ENCODE measurements at places on chromosomes 1 and 21.

GRCh38 chr1:180934563-180934962 is 21.9 kb downstream of the KIAA1614 start:
- no peak for DNase-seq

DNA sequence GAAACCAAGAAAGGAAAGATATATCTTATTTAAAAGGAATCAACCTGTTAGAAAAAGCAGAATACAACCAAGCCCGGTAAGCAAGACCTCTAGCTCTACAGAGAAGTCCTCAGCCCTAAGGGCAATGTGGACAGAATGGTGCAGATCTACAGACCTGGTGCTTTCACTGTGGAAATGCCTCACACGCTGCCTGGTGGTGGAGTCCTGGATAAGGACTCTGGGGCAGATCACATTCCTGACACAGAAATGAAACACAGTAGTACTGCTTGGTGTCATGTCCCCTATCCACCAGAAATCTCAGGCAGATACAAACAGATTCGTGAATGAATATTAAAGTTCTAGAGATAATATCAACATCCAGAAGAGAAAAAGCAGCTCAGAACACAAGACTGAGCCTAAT is 6.8 kb downstream of the CNN3 start:
- DNase-seq, result no peak

DNA sequence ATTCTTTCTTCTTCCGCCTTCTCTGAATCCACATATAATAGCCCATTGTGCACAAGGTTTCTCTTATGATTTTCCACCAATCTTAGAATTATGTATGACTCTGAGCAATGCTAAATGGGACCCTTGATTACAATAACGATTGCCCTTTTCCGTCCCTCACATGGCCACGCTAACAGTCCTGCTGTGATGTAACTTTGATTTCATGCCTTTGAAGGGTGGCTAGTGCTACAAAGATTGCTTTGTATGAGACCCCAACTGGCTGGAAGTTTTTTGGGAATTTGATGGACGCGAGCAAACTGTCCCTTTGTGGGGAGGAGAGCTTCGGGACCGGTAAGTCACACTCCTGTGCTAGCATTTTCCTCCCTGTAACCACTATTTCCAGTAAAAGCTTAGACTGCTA is 45.3 kb downstream of the PGM1 start:
- DNase-seq, result no peak

GRCh38 chr1:199688133-199688676 is 339.3 kb upstream of the NR5A2 start:
- DNase-seq, result no peak

DNA sequence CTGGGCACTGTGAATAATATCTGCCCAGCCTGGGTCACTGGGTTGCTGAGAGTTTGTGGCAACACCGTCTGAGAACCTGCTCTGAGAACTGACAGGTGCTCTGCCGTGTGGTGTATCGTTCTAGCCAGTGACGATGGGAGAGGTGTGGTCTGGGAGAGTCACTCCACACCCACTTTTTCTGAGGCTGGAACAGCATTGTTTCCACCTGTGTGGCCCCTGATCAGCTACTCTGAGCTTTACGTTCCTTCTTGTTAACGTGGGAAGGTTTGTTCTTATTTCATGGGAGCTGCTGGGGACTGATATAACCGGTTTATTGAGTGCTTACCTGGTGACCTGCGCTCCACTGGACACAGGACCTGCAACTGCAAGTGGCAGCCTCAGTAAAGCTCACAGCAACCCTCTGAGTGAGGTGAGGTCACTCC is 34.8 kb upstream of the TENT5C start:
- DNase-seq, result no peak

DNA sequence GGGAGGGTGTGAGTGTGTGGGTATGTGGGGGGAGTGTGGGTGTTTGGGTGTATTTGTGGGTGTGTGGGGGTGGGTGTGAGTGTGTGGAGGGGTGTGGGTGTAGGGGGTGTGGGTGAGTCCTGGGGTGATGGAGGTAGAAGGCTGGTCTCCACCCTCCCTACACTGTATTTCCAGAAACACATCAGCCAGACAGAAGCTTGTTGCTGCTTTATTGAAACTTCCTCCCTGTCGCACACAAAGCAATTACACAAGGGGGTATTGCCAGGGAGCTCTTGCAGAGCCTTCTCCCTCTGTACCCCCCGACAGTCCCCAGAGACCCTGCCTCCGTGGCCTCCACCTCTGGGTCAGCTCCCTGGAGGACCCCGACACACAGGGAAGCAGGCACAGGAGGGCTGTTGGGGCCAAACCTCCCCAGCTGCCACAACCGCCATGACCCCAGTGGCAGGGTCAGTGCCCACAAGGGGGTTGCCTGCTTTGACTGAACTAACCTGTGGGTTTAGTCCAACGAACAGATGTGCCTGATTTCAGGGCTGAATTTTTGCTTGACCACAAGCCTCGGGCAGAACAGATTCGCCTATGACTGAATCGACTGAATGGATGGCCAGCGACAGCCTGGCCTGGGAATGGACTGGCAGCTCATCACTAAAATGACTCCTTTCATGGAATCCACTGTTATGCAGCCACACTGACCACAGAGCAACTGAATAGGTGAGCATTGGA is 9.1 kb upstream of the MATN1 start:
- no peak for DNase-seq

- DNase-seq, result no peak
Measured at GRCh38 chr1:198850196-198850595, 211.4 kb downstream of the PTPRC start.

- no peak for DNase-seq
Measured at GRCh38 chr1:16254263-16254928, 17.4 kb upstream of the CPLANE2 start.

- no peak for DNase-seq
Measured at GRCh38 chr1:216814576-216815259, 91.5 kb upstream of the ESRRG start.

DNA sequence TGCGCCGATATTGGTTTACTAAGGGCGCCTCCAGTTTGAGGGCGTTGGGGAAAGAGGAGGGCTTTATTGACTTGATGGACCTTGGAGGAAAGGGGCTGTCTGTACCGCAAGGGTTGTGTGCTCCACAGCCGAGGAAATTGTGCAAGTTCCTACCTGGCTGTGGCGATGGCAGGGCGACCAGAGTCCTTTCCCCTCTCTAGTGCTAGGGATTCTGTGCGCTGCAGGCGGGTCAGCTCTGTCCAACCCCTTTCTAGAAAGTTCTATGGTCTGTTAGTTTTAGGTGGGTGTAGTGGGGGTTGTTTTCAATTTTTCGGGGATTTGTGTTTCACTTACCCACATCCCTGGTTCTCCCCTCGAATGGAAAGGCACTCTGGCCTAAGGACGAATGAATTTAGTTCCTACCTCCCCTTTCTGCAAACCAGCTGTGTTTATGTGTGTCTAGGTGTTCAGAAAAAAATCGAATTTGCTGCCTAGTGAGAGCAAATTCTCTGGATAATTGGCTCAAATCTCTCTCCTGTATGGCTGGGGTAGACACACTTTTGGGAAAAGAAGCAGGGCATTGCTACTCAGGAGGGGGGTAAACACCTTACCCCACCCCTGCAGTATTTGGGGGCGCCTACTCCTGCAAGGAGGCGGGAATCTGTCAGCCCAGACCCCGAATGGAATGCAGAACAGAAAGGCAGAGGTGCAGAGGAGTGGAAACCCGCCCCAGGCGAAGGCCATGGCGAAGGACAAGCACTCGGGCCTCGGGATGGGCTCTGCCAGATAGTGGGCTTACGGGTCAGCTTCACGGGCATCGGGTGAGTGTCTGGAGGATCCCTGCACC is 2.0 kb downstream of the DMBX1 start:
- DNase-seq, result no peak

- DNase-seq, result peak; percentile 79
Measured at GRCh38 chr1:202810615-202811295, at the start of gene PCAT6. TSS of gene PCAT6 (plus strand) at chr1:202810954.

DNA sequence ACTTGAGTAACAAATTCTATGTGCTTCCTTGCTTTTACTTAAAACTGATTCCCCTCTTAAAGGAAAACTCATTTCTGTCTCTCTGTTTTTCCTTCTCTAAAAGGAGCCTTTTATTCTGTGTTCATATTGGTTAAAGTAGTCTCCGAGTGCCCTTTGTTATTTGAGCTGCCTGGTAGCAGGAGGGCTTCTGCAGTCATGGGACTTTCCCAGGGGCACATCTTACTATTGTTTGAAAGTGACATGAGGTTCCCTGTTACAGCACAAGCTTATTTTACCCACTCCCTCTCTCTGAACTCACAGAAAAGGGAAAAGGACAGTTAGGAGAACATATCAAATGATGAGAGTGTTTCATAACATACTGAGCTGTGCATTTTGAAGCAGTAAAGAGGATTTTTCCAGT is 58.1 kb upstream of the ANGPTL1 start:
- DNase-seq, result no peak

GRCh38 chr1:31568895-31569595 is 7.3 kb upstream of the TINAGL1 start:
- DNase-seq, result no peak

DNA sequence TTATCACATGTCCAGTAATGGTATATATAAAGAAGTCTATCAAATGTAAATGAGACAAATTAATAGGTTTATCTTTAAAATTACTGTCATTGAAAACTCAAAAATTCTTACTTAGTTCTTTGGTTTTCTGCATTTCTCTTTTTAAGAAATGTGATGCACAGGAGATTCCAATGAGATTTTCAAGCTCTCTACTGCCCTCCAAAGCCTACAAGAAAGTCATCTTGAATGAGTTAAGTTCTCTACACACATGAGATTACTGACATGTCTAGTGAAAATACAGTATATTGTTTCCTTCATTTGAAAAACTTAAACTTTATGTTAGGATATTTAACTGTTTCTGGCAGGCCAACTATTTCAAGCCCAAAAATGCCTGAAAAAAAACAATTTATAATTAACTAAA is 68.8 kb downstream of the ITGB3BP start:
- DNase-seq, result no peak

DNA sequence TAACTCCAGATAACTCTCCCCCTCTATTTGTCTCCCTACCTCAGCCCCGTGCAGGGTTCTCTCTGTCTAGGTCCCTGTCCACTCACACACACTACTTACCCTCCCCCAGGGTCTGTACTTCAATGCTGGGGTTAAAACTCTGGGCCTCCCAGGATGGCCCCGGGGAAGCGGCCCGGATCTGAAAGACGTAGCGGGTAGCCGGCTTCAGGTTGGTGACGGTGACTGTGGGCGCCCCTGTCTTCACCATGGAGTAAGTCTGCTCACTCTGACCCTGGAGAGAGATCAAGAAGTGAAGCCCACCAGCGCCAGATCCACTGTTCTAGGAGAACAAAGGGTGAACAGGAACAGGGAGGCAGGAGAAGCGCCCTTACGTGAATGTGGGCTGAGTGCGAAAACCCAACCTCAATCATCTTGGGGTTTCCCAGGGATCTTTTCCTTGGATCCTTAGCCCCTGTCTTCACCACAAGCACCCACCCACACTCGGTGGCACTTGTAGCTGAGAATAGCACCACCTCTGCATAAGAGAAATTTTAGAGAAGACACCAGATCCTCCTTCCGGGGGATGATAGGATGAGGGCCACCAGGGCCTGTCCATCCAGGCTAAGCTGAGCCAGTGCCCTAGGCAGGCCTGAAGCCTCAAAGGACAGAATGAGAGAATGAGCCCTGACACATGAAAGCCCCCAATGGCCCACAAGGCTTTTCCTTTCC is 33.5 kb downstream of the EPHA10 start:
- DNase-seq, result no peak

DNA sequence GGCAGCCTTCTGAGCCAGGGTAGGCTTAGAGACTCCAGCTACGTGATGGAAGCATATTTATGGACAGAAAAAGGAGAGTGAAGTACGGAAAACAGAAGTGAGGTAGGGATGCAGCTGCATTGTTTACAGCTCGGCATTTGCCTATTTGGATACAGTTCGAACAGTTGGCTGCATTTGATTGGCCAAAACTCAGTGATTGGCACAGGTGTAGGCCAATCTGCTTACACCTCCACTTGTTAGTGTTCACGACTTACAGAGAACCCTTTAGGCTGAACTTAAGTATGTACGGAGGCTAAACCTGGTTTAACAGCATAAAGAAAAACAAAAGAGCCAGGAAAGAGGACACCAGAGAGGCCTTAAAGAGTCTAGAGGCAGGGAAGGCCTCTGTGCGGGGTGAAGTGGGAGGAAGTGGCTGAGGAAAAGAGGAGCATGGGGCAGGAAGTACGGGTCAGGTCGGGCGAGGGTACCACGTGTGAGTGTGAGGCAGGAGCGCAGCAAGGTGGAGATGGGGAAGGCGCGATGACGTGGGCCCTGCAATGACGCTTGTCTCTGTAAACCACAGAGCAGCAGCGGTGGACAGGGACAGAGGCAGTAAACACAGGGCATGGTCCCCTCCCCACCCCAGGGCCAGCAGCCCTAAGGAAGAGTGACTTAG is 32.0 kb downstream of the RSPH1 start:
- DNase-seq, result peak; percentile 50

DNA sequence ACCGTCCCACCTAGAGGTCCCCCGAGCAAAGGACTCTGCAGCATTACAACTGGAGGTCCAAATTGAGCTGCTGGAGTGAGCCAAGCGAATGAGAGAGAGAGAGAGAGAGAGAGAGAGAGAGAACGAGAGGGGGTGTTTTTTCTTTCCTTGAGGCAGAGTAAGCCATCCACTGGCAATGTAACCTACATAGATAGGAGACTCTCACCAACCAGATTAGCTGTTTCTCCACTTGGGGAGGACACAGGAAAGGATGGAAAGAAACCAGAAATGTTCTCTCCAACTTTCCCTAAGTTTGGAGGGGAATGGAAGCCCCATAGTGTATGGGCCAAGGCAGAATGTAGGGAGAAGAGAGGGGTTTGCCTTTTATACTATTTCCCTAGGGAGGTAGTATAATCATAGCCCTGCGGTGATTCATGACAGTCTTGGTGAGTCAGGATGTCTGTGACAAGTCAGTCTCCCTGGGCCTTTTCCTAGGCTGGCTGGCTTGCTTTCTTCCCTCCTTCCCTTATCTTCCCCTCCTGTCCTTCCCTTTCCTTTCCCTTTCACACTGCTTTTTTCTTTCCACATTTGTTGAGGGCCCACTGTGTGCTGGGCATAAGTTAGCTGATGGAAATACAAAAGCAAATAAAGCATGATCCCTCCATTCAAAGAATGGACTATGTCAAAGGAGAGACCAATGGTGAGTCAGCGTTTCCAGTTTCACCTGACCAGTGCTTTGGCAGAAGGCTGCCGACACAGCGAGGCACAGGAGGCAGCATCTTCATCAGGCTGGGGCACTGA is 7.1 kb downstream of the FNDC7 start:
- no peak for DNase-seq

DNA sequence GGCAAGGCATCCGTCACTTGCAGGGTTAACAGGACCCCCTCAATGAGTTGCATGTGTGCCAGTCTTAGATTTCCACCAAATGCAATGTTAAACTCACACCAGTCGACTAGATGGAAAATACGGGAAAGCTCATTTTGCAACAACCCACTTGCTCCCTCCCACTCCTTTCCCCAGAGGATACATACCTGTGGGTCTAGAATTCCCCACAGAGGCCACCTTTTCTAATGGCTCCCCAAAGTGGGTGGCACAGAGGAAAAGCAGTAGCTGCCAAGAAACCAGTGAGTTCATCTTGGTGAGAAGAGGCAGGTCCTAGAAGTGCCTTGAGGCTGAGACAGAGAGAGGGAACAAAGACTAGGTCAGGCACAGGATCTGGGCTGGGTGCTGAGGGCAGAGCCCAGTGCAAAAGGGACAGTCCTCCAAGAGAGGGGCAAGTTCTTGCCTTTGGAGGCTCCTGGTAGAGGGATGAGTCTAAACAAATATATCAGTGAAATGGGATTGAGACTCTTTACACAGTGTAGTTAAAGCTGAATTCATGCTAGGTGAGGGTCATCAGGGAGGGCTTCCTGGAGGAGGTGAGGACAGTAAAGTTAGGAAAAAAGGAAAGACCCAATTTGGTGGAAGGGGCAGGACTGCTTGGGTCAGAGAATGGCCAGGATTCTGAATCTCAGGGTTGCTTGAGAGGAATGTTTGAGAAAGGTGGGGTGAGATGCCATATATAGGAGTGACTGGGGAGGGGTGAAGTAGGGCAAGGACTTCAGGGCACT is 3.5 kb downstream of the KISS1 start:
- DNase-seq, result no peak
